ENCODE measurements at places on chromosomes 12 and 14. TPM values are rescaled to one million over a fixed set of nuclear protein-coding genes. Genes with fewer than 3 reads are reported as not detected.

Gene PARPBP
- polyA plus RNA-seq, result 3.9 TPM

Gene KRT3
- not detected for polyA plus RNA-seq

Gene CCDC175
- polyA plus RNA-seq, result not detected

Gene RERG
- polyA plus RNA-seq, result 6.2 TPM

Gene TCL1B
- polyA plus RNA-seq, result not detected

Gene SERPINA1
- polyA plus RNA-seq, result 5.7 TPM

Gene ST8SIA1
- 1.6 TPM for polyA plus RNA-seq

Gene SOAT2
- not detected for polyA plus RNA-seq

Gene MTERF2
- 5.0 TPM for polyA plus RNA-seq

Gene KLHL42
- polyA plus RNA-seq, result 5.6 TPM

Gene MYO1H
- polyA plus RNA-seq, result 0.24 TPM

Gene SSTR1
- 1.3 TPM for polyA plus RNA-seq

Gene CCDC38
- not detected for polyA plus RNA-seq

Gene OR4L1
- polyA plus RNA-seq, result not detected

Gene TSPAN31
- polyA plus RNA-seq, result 38.4 TPM

Gene LALBA
- not detected for polyA plus RNA-seq

Gene DBX2
- polyA plus RNA-seq, result 0.61 TPM

Gene ALDH1L2
- polyA plus RNA-seq, result 1.2 TPM

Gene POU6F1
- polyA plus RNA-seq, result 21.8 TPM

Gene GYS2
- not detected for polyA plus RNA-seq

Gene SAMD4A
- polyA plus RNA-seq, result 3.1 TPM

Gene DIO2
- 1.4 TPM for polyA plus RNA-seq

Gene LTA4H
- polyA plus RNA-seq, result 56.1 TPM

Gene GPHB5
- not detected for polyA plus RNA-seq

Gene RIMKLB
- polyA plus RNA-seq, result 5.4 TPM

Gene PRICKLE1
- 2.9 TPM for polyA plus RNA-seq

Gene LTBP2
- polyA plus RNA-seq, result 2.8 TPM

Gene SELPLG
- 8.1 TPM for polyA plus RNA-seq

Gene TAS2R42
- polyA plus RNA-seq, result not detected

Gene ARHGAP9
- polyA plus RNA-seq, result 7.6 TPM

Gene XRCC3
- 17.5 TPM for polyA plus RNA-seq

Gene CD163L1
- 2.3 TPM for polyA plus RNA-seq

Gene KLHL28
- polyA plus RNA-seq, result 3.5 TPM

Gene SLC7A8
- polyA plus RNA-seq, result 7.0 TPM

Gene IL22
- not detected for polyA plus RNA-seq

Gene TPH2
- not detected for polyA plus RNA-seq

Gene OR6C2
- polyA plus RNA-seq, result not detected

Gene OR4E2
- polyA plus RNA-seq, result not detected

Gene FBXO21
- polyA plus RNA-seq, result 51.3 TPM

Gene DHRS2
- 0.25 TPM for polyA plus RNA-seq

Gene SLC17A8
- polyA plus RNA-seq, result 2.3 TPM

Gene COX8C
- not detected for polyA plus RNA-seq

Gene NKX2-1
- polyA plus RNA-seq, result 90.6 TPM

Gene TMTC2
- 11.4 TPM for polyA plus RNA-seq

Gene KCNMB4
- 18.3 TPM for polyA plus RNA-seq

Gene PKP2
- 16.0 TPM for polyA plus RNA-seq

Gene KLRB1
- 0.37 TPM for polyA plus RNA-seq

Gene FERMT2
- 26.0 TPM for polyA plus RNA-seq

Data from brain (organoid and tissue), 16 donors.